ENCODE measurements at places on chromosomes 12 and 14.

DNA sequence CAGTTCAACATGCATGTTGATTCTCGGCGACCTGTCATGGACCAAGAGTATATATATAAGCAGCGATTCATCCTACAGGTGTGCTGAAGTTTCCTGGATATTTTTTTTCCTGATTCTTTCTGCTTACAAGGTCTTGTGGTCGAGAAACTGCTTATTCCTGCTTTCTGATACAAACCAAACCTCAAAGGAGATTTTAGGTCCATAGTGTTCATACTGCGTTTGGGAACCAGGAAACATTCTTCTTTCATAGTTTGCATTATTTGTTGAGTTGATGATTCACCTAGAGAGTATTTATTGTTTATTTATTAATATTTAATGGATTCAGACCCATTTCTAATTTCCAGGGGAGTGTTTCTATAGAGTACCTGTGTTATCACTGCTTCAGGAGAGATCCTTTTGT is 70.7 kb upstream of the ASPG start:
- no peak for DNase-seq

GRCh38 chr14:85619851-85620250 is 89.9 kb downstream of the FLRT2 start:
- DNase-seq, result no peak

GRCh38 chr14:68345738-68346137 is 447.1 kb downstream of the ZFP36L1 start:
- DNase-seq, result no peak

DNA sequence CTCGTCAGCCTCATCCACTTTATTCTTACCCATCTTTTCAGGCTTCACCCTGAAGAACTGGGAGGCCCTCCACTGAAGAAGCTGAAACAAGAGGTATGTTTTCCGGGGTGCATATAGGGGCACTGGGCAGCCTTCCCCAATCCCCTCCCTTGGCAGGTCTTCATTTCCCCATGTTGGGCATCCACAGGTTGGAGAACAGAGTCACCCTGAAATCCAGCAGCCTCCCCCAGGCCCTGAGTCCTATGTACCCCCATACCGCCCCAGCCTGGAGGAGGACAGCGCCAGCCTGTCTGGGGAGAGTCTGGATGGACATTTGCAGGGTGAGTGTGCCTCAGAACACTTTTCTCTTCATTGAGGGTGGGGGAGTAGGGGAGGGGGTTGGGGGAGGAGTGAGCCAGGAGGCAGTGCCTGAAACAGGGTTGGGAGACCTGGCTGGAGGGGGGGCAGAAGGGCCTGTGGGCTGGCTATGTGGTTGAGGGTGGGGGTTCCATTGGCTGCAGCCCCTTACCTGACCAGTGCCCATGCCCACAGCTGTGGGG is 4.0 kb downstream of the NAB2 start:
- DNase-seq, result no peak

GRCh38 chr12:25187781-25188180 is 7.2 kb downstream of the DNAI7 start:
- DNase-seq, result no peak

- no peak for DNase-seq
Observed at GRCh38 chr12:115756804-115757203, 520.7 kb downstream of the MED13L start.

DNA sequence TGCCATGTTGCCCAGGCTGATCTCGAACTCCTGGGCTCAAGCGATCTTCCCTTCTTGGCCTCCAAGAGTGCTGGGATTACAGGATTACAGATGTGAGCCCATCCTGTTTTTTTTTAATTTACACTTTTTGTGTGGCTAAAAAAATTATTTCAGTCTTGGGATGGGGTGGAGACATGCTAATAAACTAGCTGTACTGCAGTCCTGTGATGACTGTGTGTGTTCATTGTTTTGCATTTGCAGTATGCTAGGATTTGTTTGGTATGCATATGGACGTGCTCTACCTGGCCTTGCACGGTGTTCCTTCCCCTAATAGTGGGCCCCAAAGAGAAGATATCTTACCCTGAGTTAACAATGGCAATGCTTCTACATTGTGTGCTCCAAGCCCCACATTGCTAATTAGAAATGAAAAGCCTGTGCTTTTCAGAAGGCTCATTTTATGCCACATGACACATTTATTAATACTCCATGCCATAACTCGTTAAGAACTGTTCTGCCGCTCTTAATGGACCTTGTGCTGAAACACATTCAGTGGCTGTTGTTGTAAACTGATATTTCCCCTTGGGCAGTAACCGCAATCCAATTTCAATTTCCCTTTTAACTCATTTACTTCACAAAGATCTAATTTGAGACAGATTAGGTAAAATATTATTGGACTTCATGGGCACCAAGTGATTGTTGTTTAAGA is 86.4 kb downstream of the SCN8A start:
- DNase-seq, result no peak

- no peak for DNase-seq
Observed at GRCh38 chr14:93059917-93060545, 55.7 kb downstream of the ITPK1 start.

- DNase-seq, result no peak
Observed at GRCh38 chr12:76144245-76144549, 59.7 kb upstream of the NAP1L1 start.

DNA sequence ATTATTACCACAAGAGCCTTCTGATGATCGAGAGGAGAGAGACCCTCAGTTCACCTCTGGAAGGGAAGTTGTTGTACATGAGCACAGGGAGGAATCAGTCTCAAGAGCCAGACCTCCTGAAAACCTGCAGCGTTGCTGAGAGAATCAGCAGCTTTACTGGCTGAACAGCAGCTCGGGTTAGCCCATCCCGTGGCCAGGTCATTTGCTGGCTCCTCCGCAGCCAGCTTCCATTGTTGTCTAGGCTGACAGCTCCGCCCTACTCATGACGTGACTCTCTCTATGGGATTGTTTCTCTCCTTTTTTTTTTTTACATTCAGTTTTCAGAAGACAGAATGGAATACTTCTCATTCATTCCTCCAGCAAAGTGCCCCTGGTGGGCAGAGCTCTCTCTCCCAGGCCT is 69.9 kb downstream of the TGFB3 start:
- DNase-seq, result no peak

GRCh38 chr14:72054911-72055310 is 122.7 kb downstream of the RGS6 start:
- no peak for DNase-seq

DNA sequence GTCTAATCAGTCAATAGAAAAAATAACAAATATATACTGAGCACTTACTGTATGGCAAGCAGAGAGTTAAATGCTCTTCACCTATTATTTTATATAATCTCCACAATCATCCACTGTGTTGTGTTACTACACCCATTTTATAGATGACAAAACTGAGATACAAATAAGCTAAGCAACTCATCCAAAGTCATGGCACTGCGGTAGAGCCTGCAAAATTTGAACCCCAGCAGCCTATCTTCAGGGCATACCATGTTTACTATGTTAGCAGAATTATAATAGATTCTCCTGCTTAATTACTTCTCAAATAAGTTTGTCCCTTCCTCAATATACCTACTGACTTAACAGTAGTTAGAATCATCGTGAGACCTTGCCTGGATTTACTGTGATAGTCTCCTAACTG is 53.6 kb upstream of the PCED1B start:
- no peak for DNase-seq

DNA sequence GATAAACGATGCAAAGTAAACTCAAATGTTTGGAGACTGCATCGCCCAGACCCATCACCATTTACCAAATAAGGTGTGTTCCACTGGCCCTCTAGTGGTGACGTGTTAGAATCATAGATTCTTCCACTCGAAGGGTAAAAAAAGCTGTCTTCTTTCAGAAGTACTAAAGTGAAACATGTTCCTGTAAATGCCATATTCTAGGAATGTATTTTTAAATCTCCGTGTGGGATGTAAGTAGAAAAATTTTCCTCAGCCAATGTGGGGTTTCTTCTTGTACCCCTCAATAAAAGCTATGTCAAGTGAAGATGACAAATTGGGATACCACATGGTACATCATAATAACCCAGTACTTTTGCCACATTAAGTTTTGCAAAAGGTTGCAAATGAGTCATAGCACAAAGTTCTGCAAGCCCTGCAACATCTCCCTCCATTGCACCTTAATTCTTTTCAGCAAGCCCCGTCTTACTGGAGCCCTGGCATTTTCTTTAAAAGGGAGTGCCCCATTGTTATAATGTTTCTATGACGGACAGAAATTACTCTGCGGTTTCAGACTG is 100.8 kb downstream of the CCER1 start:
- peak; percentile 3 for DNase-seq

GRCh38 chr12:72030277-72030676 is 91.6 kb downstream of the TPH2 start:
- DNase-seq, result no peak

DNA sequence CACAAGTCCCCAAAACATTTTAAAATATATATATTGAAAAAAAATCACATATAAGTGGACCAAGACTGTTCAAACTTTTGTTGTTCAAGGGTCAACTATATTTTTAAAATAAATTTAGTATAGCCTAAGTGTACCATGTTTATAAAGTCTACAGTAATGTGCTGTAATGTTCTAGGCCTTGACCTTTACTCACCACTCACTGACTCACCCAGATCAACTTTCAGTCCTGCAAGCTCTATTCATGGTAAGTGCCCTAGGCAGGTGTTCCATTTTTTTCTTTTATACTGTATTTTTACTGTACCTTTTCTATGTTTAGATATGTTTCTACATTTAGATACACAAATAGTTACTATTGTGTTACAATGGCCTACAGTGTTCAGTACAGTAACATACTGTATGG is 23.4 kb upstream of the TMTC1 start:
- no peak for DNase-seq

DNA sequence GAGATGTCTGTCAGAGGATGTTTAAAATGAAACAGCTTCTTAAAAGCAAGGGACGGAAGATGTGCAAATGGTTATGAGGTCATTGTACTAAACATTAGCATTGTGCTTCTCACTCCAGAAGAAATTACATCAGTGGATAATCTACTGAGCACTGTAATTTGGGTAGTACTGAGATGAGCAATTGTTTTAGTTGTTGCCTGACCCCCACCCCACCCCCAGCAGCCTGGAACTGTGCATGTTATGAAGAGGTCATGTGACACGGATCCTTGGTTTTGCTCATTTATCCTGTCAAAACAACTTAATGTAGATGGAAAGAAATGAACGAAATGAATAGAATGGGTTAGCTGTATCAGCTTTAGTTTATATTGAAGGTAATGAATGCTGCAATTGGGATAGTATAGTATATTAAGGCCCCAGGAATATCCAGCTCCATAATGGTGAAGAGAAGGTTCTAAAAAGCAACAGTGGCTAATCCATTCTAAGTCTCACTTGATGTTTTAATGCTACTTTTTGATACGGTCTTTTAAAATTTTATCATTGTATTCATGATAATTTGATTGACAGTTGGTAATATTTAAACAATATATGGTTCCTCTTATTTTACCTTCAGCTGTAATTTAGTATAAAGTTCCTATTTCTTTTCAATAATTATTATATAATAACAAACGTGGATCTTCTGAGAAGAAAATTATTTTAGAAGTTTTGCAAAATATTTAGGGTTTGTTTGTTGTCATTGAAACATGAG is 58.5 kb downstream of the WNK1 start:
- DNase-seq, result no peak

DNA sequence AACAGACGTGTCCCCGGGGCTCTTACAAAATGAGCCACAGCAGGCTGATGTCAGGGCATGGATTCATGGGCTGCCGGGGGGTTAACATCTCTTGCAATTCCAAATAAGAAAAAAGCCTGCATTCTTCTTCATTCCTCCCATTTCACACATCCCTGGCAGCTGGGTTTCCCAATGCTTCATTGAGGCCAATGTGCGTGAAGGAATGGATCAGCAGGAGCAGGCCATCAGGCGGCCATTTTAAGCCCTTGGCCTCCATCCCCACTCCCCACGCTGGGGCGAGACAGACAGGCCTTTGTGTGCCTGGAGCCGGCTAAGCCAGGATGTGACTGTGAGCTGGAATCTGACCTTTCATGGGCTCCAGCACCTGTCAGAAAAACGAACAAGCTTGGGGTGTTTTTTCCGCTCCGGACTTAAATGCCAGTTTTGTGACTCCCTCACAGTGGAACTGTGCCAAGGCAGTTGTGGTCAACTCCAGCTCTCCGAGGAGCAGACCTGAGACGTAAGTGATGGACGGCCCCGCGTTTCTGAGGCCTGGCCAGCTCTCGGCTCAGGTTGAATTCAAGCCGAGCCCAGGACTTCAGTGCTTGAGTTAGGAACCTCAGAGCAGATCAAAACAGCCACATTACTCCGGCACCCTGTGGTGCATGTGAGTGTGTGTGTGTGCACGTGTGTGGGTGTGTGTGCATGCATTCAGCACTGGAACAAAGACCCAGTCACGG is 133.1 kb downstream of the TMEM30B start:
- no peak for DNase-seq
